ENCODE measurements at places on chromosomes 12 and 14.
A peak's percentile ranks its signal among the peaks of the same experiment; 100 is the strongest.

- peak; percentile 42 for DNase-seq
Observed at GRCh38 chr14:40599725-40600124, 1007.0 kb upstream of the LRFN5 start.

GRCh38 chr14:31229009-31229408, 21.4 kb upstream of the HECTD1 start:
- DNase-seq: no peak

- DNase-seq: no peak
Observed at GRCh38 chr14:20167091-20167490, 23.6 kb upstream of the OR11G2 start.

- DNase-seq: no peak
Observed at GRCh38 chr14:72869407-72870329, 24.2 kb downstream of the DPF3 start.

DNA sequence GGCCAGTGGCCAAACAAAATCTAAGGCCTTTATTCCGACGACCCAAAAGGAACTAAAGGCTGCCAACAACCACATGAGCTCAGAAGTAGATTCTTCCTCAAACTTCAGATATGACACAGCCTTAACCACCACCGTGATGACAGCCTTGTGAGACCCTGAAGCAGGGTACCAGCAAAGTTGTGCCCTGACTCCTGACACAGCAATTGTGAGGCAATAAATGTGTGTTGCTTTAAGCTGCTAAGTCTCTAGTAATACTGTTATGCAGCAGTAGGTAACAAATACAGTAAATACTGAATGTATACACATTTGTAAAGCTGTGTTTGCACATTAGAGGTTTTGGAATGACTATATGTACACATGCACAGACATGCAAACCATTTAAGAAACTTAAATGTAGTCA, 10.7 kb upstream of the SLC6A13 start:
- DNase-seq: no peak

DNA sequence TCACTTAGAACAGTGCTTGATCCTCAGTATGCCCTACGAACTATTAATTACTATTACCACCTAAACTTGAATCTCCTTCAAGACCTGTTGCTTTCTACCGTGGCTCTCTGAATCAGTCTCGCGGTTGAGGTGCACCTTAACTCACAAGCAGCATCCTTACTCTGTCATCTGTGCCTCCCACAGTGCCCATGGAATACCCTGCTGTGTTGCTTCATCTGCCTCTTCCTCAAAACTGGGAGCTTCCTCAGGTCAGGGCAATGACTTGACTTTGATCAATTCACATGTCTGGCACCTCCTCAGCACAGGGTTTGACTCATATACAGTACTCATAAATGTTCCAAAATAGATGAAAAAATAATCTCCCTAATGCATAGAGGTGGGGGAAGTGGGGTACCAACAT, 305.9 kb downstream of the NUAK1 start:
- no peak for DNase-seq

- DNase-seq: no peak
Observed at GRCh38 chr12:127722611-127723010, 544.4 kb upstream of the TMEM132C start.

DNA sequence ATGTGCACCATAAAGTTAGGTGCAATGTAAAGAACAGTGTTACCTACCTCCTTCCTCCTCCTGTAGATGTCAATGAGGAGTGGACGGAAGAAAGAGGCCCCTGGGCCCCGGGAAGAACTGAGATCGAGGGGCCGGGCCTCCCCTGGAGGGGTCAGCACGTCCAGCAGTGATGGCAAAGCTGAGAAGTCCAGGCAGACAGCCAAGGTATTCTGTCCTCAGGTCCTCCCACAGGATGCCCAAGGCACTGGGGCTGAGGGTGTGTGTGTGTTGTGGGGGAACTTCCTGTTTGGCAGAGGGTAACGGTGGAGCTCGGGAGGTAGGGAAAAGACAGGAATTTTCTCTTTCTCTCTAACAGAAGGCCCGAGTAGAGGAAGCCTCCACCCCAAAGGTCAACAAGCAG, 6.4 kb downstream of the ATN1 start:
- DNase-seq: peak; percentile 42

DNA sequence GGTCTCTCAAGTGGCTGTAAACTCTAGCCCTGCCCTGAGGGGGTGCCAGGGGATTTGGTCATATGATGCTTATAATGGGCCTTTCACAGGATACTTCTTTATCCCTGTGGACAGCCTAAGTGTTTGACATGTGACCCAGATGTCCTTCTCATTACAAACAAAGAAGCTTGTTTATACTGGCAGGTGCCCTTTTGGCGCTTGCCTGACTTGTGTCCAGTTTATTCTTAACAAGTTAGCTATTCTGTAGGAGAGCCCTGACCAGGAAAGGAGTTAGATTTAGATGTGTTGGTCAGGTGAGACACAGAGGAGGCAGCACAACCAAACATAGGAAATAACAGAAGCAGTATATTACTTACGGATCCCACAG, 51.9 kb downstream of the CCDC91 start:
- DNase-seq: no peak

- no peak for DNase-seq
Observed at GRCh38 chr12:124893792-124894516, 20.5 kb downstream of the UBC start.

DNA sequence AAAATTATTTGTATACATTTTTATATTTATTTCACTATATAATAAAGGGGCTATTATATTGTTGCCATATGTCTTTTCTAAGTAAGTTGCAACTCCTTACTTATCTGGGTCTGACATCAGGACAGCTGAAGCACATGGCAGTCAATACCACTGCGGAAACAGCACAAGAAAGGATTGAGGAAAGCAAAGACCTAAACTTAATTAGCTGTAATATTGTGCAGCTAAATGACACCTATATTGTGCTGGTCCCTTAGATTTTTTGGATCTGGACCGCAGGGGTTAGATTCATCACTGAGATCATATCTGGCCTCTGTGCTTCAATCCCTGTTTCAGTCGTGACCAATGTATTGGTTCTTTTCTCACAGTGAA, 359.6 kb upstream of the DIO2 start:
- no peak for DNase-seq

DNA sequence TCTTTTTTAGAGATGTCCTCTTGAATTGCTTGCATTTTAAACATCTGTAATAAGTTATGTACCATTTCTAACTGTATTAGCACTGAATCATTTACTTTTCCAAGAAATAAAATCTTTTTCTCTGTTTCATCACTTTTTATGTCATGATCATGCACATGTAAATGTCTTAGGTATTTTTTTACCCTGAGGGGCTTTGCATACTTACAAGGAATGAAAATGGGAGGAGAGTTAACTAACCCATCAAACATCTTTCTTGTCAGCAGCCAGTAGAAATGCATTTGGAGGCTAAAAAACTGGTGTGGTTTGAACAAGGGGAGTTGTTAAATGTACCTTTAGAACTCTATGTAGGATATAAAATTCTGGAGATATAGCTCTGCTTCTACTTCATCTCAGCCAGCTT, 1080.3 kb downstream of the GALC start:
- DNase-seq: peak; percentile 88

GRCh38 chr12:74293689-74294131, 243.9 kb upstream of the ATXN7L3B start:
- no peak for DNase-seq

- DNase-seq: peak; percentile 53
Observed at GRCh38 chr12:42683933-42684801, 94.6 kb upstream of the PRICKLE1 start.

GRCh38 chr14:72788972-72789728, 104.8 kb downstream of the DPF3 start:
- peak; percentile 12 for DNase-seq

GRCh38 chr12:58923781-58924180, 3.5 kb upstream of the LRIG3 start:
- no peak for DNase-seq

- DNase-seq: no peak
Observed at GRCh38 chr12:131120831-131121271, 167.1 kb downstream of the ADGRD1 start.

Data from fibroblast of upper back skin (primary cell).